ENCODE measurements at places on chromosomes 12 and 14. TPM values are rescaled to one million over a fixed set of nuclear protein-coding genes. Genes with fewer than 3 reads are reported as not detected.

The TBC1D30 gene
- 4.9 TPM for polyA plus RNA-seq

The FRMD6 gene
- 82.7 TPM for polyA plus RNA-seq

- no peak for DNase-seq
These were observed 12.0 kb upstream of the PCNX4 start for GRCh38 chr14:60079723-60080122.

GRCh38 chr14:94111276-94112095 is 950 bp downstream of the IFI27 start:
- DNase-seq, result no peak

The SLC25A21 gene
- 0.98 TPM for polyA plus RNA-seq

DNA sequence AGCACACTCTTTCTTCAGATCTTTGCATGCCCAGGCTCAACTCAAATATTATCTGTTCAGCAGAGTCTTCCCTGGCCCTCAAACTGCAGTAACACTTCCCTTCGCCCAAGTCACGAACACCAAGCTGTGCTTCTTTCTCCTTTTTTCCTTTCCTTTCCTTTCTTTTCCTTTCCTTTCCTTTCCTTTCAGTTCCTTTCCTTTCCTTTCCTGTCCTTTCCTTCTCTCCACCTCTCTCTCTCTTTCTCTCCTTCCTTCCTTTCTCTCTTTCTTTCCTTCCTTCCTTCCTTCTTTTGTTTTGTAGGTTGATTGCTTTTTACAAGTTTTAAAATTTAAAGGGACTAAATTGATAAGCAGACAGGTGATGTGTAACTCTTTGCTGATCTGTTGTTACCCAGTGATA is 19.0 kb upstream of the ADGRD1 start:
- DNase-seq, result no peak

- DNase-seq, result no peak
These were observed 62.2 kb upstream of the LMO3 start for GRCh38 chr12:16668198-16668597.

The PRB2 gene
- not detected for polyA plus RNA-seq

The ACVR1B gene
- 29.0 TPM for polyA plus RNA-seq
